ENCODE measurements at places on chromosomes 7 and 10.
A peak's percentile ranks its signal among the peaks of the same experiment; 100 is the strongest.

GRCh38 chr7:110573862-110574528 is 516.9 kb upstream of the LRRN3 start:
- no peak for DNase-seq

DNA sequence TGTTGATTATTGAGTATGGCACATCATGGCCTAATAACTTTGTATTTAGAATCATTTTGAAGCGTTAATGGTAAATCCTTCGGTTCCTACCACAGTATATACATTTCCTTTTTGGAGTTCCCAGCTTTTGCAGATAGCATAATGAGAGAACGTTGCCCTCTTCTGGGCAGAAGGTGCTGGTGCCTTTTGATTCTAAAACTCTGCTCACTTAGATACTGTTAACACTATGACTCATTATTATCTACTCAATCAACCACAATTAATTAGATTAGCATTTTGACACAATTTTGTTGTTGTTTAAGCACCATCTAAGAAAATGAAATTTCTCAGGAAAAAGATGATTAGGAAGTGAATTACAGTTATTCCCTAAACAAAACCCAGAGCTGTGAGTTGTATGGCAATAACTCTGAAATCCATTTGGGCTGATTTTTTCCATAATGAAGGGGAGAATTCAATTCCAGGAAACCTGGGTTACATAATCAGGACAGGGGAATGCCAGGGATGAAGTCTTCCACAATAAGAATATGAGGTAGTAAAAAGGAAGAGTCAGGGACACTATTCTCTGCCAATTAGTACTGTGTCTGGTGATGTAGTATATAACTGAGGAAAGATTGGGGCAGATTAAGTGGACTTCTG is 11.5 kb upstream of the DLD start:
- peak; percentile 25 for DNase-seq

GRCh38 chr7:35680403-35681013 is 14.4 kb downstream of the HERPUD2 start:
- peak; percentile 10 for DNase-seq

GRCh38 chr7:128939861-128940410 is 2.2 kb downstream of the IRF5 start:
- no peak for DNase-seq

DNA sequence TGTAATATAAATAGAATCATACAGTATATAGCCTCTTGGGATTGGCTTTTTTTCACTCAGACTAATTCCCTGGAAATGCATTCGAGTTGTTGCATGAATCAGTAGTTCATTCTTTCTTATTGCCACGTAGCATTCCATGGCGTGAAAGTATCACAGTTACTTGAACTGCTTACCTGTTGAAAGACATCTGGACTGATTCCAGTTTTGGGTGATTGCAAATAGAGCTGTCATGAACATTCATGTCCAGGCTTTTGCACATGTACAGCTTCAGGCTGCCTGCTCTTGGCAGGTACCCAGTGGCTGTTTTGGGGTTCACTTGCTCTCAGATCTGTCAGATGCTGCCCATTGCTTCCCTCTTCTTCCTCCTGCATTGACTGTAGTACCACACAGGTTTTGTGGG is 54.9 kb downstream of the LRGUK start:
- DNase-seq = no peak

Data from stimulated activated CD4-positive, alpha-beta T cell treated with anti-CD3 and anti-CD28 coated beads, Interleukin-4, amount 100 ng/mL, for 24 hours (primary cell).